ENCODE measurements at places on chromosomes 12 and 14.

GRCh38 chr12:111467092-111467856 is 61.6 kb downstream of the SH2B3 start:
- peaks cover 10% of the 10 kb centered on the region for H3K36me3 ChIP-seq
- peaks cover 6% of the 10 kb centered on the region for H3K4me1 ChIP-seq
- DNase-seq: peak; percentile 44
- no peaks in the 10 kb centered on the region for H3K27me3 ChIP-seq

DNA sequence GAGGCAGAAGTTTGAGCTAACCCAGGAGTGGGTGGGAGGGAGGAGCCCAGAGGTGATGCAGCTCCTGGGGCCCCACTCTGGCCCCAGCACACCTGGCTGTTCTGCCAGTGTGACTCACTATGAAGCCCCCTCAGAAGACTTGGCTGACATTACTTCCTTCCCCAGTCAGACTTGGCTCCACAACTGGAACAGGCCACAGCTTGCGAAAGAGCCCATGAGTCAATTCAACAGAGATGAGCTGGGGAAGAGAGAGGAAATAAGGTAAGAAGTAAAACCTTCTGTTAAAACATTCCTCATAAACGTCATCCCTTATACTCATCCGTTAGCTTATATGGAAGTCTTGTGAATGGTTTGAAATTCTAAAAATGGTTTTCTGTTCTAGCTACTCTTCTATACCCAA is 245.9 kb downstream of the ADAMTS20 start:
- no peak overlapping the region for H3K4me3 ChIP-seq
- H3K4me1 ChIP-seq: peaks cover 16% of the 10 kb centered on the region
- H3K36me3 ChIP-seq: no peaks in the 10 kb centered on the region
- no peaks in the 10 kb centered on the region for H3K27me3 ChIP-seq
- DNase-seq: peak; percentile 98
- H3K27ac ChIP-seq: peak overlapping the region; percentile 69

DNA sequence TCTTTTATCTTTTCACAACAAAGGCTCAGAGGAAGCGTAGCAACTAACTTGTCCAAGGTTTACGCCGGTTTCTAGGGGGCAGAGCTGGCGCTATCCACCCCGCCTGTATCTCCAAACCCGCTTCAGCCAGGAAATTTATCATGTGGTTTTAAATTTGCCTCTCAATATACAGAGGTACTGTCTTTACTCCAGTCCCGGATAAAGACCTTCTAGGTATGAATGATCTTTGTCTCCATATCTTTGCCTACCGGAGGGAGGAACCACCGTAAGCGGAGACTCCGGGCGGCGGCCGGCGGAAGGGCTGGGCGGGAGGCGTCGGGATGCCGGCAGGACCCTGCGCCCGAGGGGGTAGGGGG is 693 bp upstream of the RIMKLB start:
- peak overlapping the region; percentile 69 for H3K27ac ChIP-seq
- H3K36me3 ChIP-seq: no peaks in the 10 kb centered on the region
- no peaks in the 10 kb centered on the region for H3K27me3 ChIP-seq
- peaks cover 10% of the 10 kb centered on the region for H3K4me1 ChIP-seq

DNA sequence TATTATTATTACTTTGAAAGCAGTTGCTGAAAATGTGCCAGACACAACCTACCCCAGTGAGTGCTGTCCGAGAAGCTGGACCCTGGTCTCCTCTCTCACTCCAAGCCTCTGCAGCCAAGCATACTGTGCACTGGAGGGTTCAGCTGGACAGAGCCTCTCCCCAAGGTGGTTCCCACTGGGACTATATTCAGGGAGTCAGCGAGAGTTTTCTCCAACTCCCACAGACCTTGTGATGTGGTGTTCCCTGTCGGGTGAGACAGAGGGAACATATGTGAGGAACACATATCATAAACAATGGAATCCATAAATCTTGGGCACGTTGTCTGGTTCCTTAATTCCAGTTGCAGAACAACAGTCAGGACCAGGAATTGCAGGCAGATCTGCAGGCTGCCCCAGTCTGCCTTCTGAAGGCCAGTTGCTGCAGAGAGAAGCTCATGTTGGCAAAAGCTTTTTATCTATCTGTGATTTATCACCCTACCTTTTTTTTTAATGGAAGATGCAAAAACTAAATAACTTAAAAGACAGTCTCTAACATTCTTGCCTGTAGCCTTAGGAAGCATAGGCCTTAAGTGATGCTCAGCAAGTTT is 619.8 kb upstream of the TBX3 start:
- H3K27me3 ChIP-seq: no peaks in the 10 kb centered on the region
- no peak for DNase-seq
- no peak overlapping the region for H3K4me3 ChIP-seq
- H3K36me3 ChIP-seq: no peaks in the 10 kb centered on the region
- H3K27ac ChIP-seq: no peak overlapping the region

GRCh38 chr14:26332966-26333365 is 264.9 kb downstream of the NOVA1 start:
- H3K27me3 ChIP-seq: no peaks in the 10 kb centered on the region
- no peak overlapping the region for H3K27ac ChIP-seq
- H3K4me1 ChIP-seq: no peaks in the 10 kb centered on the region
- H3K36me3 ChIP-seq: no peaks in the 10 kb centered on the region
- H3K4me3 ChIP-seq: no peak overlapping the region
- no peak for DNase-seq

GRCh38 chr12:68641138-68641537 is 30.4 kb downstream of the RAP1B start:
- no peak overlapping the region for H3K27ac ChIP-seq
- no peaks in the 10 kb centered on the region for H3K36me3 ChIP-seq
- H3K4me1 ChIP-seq: peaks cover 4% of the 10 kb centered on the region
- no peak overlapping the region for H3K4me3 ChIP-seq
- no peaks in the 10 kb centered on the region for H3K27me3 ChIP-seq

DNA sequence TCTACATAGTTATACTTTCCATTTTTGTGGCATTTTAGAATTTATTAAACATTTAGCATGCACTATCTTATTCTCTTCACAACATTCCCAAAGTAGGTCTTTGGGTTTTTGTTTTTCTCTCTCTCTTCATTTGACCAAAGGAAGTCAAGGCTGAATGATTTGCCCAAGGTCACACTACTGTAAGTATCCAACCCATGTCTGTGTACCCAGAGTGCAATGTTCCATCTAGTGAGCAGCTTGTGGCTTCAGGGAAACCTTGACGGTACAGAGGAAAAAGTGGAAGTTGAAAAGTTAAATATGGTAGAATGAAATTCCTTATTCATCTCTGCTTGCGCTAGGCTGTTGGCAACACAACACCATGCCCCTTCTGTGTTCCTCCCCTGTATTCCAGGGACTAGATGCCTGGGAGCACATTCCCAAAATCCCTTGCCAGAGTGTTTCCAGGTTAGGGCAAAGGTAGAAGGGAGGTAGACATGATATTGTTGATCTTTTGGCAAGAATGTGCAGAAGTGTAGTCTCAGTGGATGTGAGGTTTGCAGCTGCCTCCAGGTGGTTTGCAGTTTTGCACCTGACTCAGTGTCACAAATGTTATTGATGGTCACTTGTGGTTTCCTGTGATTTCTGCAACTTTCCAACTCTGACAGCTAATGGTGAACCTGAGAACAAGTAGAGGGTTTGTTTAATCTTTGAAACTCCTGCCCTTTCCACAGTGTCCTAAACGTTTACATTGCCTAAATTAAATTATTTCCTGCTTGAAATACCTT is 196.7 kb downstream of the RMST start:
- no peaks in the 10 kb centered on the region for H3K27me3 ChIP-seq
- H3K4me3 ChIP-seq: no peak overlapping the region
- H3K4me1 ChIP-seq: no peaks in the 10 kb centered on the region

DNA sequence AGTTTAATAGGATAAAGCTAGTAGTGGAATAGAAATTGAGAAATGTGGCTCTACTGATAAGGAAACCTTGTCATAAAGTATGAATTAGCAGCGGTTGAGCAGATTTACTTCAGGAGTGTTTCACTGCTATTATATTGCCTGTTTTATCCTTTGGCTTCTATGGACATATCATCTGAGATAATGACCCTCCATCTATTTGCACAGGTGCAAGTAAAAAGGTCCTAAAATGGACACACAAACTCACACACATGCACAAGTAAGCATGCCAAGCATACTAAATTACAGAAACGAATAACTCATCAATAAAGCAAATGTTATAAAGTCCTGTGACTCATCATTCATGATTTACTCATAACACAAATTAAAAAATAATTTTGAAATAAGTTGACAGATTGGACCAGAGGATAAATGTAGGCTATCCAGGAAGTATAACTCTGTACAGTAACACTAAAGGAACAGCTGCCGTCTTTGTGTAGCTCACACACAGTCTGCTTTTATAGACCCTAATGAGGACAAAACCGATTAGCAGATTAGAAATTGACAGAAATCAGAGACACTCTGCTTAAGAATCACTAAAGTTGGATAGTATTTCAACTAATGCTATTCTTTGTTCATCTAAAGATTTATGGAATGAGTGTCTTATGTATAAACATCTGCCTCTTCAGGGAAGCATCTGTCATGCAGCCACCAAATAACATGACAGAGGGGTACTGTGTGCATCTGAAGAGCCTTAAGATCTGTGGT is 73.9 kb downstream of the SYT1 start:
- no peak overlapping the region for H3K27ac ChIP-seq
- no peaks in the 10 kb centered on the region for H3K27me3 ChIP-seq
- H3K36me3 ChIP-seq: no peaks in the 10 kb centered on the region
- no peak for DNase-seq
- no peaks in the 10 kb centered on the region for H3K4me1 ChIP-seq
- no peak overlapping the region for H3K4me3 ChIP-seq

DNA sequence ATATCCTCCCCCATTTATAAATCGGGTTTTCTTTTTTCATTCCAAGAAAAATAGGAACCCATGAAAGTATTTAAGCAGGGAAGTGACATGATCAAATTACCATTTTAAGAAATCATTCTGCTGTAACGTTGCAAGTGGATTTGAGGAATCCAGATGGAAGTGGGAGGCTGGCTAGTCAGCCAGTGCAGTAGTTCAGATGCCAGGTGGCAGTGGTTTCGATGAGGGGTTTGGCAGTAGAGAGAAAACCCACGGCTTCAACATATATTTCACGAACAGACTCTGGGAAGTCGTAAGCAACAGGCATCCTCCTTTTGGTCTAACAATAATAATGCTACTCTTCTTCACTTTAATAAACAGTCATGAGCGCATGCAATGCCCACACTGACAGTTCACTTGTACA is 25.0 kb downstream of the PDZRN4 start:
- H3K4me1 ChIP-seq: no peaks in the 10 kb centered on the region
- no peak for DNase-seq
- no peak overlapping the region for H3K27ac ChIP-seq
- H3K36me3 ChIP-seq: no peaks in the 10 kb centered on the region
- H3K4me3 ChIP-seq: no peak overlapping the region
- no peaks in the 10 kb centered on the region for H3K27me3 ChIP-seq

DNA sequence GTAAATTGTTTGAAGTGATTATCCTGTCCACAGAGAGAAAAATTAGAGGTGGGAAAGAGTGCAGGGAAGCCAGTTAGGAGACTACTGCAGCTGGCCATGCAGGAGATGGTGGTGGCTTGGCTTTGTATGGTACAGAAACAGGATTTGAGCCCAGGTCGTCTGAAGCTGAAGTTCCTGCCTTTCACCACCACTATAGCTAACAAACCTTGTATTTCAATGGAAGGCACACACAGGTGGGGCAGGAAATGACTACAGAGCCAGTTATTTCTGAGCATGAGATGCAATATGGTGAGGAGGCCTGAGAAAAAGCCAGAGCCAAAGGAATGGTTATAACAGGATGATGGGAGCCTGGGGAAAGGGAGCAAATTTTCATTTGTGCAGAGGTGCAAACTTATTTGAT is 103.9 kb downstream of the BTG1 start:
- no peaks in the 10 kb centered on the region for H3K27me3 ChIP-seq
- H3K27ac ChIP-seq: no peak overlapping the region
- no peaks in the 10 kb centered on the region for H3K36me3 ChIP-seq
- DNase-seq: no peak
- no peak overlapping the region for H3K4me3 ChIP-seq

DNA sequence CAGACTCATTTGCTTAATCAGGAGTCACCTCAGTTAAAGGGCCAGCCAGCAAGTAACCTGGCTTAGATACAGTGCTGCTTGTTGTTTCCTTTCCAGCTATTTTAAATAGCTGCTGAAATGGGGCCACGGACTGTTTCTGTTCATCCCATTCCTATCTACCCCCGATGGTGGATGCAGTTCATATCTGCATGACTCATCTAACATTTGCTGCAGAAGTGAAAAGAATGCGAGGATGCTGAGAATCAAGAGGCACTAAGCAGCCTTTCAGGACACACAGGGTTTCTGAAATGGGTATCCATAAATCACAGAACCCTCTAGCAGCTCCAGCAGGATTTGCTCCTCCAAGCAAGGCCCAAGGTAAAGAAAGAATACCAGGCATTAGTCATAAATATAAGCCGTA is 60.2 kb upstream of the RTRAF start:
- H3K36me3 ChIP-seq: no peaks in the 10 kb centered on the region
- peaks cover 9% of the 10 kb centered on the region for H3K4me1 ChIP-seq
- H3K27ac ChIP-seq: no peak overlapping the region
- peak; percentile 59 for DNase-seq
- H3K4me3 ChIP-seq: no peak overlapping the region
- H3K27me3 ChIP-seq: no peaks in the 10 kb centered on the region

DNA sequence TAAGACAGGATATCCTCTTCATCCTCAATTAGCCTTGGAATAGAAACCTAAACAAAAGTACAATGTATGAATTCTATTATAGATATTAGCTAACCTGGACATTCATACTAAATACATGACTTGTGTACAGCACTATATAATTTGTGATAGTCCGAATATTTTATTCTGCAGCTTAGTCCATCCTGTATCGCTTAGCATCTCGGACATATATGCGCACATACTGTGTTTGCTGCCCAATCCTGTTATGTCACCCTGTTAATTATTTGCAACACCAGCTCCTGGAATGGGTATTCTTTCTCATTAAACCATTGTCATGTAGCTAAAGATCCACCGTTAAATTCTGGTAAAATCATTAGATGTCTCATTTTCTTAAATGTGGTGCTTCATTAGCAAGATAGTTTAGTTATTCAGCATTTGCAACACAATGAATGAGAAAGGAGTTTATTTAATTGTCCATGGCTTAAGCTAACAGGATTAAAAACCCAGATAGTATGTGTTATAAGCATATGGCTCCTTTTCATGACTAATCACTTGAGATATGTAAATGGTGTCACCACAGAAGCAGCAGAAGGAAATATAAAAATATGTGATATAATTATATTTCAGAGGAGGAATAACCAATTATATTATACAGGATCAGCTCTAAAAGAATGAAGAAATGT is 156.0 kb upstream of the ARHGAP5 start:
- H3K4me3 ChIP-seq: no peak overlapping the region
- H3K27ac ChIP-seq: no peak overlapping the region
- no peaks in the 10 kb centered on the region for H3K27me3 ChIP-seq
- no peaks in the 10 kb centered on the region for H3K4me1 ChIP-seq
- H3K36me3 ChIP-seq: no peaks in the 10 kb centered on the region
- no peak for DNase-seq

GRCh38 chr12:32139064-32139421 is 32.4 kb downstream of the BICD1 start:
- peak; percentile 59 for DNase-seq
- H3K36me3 ChIP-seq: no peaks in the 10 kb centered on the region
- H3K27ac ChIP-seq: peak overlapping the region; percentile 71
- peak overlapping the region; percentile 45 for H3K4me3 ChIP-seq
